Fibroblast of villous mesenchyme (primary cell): ENCODE measurements at places on chromosomes 5 and 9. TPM values are rescaled to one million over a fixed set of nuclear protein-coding genes. Genes with fewer than 3 reads are reported as not detected.

Gene ADAMTSL1
- 3.0 and 10.0 TPM in 2 replicates for total RNA-seq

Gene SPINK6
- total RNA-seq, result not detected in 2 replicates

Gene EIF4EBP3
- total RNA-seq, result 0.32 and 0.86 TPM in 2 replicates

Gene SPINK4
- total RNA-seq, result not detected in 2 replicates

Gene HMGCS1
- 220 and 234 TPM in 2 replicates for total RNA-seq

Gene PCDHB5
- under 0.01 and 0.32 TPM in 2 replicates for total RNA-seq

Gene PDGFRB
- 341 TPM in 2 replicates for total RNA-seq

Gene EGFLAM
- total RNA-seq, result 3.0 and 5.5 TPM in 2 replicates

Gene ACOT12
- not detected in 2 replicates for total RNA-seq

Gene HSDL2
- total RNA-seq, result 29.3 and 55.3 TPM in 2 replicates

Gene FAT2
- under 0.01 TPM in 1 of 2 replicates, not detected in the other for total RNA-seq

Gene IL11RA
- 8.2 and 14.8 TPM in 2 replicates for total RNA-seq

Gene LSM11
- 4.5 and 5.6 TPM in 2 replicates for total RNA-seq

Gene NTRK2
- total RNA-seq, result not detected in 2 replicates

Gene LECT2
- not detected in 2 replicates for total RNA-seq

Gene SPINK13
- not detected in 2 replicates for total RNA-seq

Gene COL15A1
- 1.7 and 19.0 TPM in 2 replicates for total RNA-seq

Gene THBS4
- total RNA-seq, result under 0.01 and 0.32 TPM in 2 replicates

Gene NME5
- 1.3 and 2.2 TPM in 2 replicates for total RNA-seq

Gene NUTM2G
- not detected in 2 replicates for total RNA-seq

Gene SLC36A2
- total RNA-seq, result not detected in 2 replicates

Gene TXNDC8
- total RNA-seq, result not detected in 2 replicates

Gene GPR21
- total RNA-seq, result 1.9 and 3.0 TPM in 2 replicates

Gene WDR31
- 0.32 and 0.86 TPM in 2 replicates for total RNA-seq

Gene MYOZ3
- total RNA-seq, result under 0.01 TPM in 2 replicates
